Activated CD4-positive, alpha-beta T cell treated with anti-CD3 and anti-CD28 coated beads, Interleukin-2, amount 50 U/mL, for 48 hours (primary cell): ENCODE measurements at places on chromosomes 11 and 22.
A peak's percentile ranks its signal among the peaks of the same experiment; 100 is the strongest.

DNA sequence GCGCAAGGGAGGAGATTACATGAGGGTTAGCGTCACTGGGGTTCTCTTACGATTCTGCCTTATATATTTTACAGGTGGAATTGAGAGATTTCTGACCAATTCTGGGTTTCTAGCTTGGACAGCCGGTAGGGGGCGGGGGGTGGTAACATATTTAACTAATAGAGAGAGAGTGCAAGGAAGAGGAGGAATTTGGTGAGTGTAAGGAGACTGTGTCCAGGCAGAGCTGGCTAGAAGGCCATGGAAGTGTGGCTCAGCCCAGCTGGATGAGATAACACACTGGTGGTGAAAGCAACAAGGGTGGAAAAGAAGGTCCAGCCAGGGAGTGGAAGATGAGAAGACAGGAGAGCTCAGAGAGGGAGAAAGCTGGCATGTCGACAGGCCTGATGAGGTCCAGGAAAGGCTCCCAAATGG lies 56.5 kb downstream of the ST3GAL4 start:
- no peak for DNase-seq

DNA sequence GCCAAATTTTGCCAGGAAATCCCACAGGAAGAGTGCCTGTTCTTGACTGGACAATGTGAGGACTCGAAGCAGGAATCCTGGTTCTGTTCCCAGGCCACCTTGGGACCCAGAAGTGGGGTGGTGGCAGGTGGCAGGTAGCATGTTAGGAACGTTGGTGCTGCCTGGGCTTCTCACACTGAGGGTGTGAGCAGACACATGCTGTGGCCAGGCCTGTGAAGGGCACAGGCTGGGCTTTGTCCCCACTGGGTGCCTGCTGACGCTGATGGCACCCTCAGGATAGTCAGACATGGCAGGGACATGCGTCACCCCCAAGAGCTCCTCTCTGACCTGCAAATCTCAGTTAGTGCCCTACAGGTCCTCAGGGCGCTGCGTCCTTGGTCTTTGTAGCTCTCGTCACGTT lies 21.1 kb upstream of the NECTIN1 start:
- no peak for DNase-seq

DNA sequence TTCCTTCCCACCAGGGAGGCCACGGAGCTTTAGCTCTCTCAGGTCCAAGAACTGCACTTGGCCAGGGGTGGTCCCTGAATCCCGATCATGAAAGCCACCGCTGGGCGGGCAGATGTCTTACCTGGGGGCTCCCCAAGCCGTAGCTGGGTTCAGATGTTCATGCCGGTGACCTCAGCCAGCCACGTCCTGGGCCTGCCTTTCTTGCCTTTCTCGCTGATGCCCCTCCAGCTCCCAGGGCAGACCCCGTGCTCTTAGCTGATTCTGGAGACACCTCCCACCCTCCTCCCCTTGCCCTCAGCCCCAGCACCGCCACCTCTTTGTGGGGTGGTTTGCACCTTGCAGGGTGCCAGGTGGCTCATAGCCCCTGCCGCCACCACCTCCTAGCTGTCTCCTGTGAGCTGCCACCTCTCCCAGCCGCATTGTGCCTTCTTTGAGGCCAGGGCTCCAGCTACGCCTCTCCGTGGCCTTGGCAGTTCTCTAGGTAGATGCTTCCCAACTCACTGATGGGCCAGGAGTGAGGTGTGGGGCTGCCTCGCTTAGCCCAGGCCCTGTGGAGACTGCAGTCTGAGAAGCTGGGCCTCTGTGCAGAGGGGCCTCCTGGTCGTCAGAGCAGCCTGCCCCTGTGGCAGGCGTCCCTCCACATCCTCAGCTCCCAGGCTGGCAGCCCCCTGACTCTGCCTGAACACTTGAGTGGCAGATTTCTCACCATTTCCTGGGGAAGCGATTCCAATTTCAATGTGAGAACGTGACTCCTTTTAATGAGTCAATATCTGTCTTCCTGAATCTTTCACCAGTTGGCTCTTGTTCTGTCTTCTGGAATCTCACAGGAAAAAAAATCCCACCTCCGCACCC lies 97.6 kb upstream of the B3GAT1 start:
- no peak for DNase-seq

- no peak for DNase-seq
These were observed 814.5 kb downstream of the TBC1D22A start for GRCh38 chr22:47576908-47577307.

- DNase-seq = peak; percentile 5
These were observed 1.6 kb downstream of the PHF21B start for GRCh38 chr22:45008186-45008681.

DNA sequence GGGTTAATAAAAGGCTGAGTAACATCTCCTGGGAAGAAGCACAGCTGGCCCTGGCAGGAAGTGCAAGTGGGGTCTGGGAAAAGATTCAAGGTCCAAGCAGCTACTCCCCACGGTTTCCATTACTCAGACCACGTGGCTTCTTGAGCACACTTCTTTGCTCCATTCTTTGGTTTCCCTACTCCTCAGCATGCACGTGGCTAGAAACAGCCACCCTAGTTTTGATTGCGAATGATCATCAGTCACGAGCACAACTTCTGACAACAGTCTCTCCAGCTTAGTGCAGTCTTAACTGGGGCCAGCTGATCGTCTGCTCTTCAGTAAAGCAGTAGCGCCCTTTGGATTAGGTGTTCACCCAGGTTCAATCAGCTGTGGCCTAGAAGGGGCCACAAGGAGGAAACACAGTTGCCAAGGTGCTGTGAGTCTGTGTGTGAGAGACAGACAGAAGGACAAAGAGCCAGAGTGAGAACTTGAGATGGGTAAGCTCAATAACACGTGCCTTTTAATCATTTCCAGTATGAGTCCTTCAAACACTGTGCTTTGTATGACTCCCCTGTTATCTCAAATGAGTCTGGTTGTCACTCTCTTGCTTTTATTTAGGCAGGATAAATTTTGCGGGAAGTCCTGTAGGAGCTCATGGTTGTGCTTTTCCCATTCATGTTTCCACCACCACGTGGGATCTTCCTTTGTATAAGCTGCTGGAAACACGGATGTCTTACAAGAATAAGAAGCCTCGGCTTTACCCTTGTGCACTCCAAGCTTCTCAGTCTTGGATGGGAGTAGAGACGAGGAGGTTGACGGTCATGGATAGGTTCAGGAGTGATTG lies 901 bp upstream of the PARVA start:
- no peak for DNase-seq

- no peak for DNase-seq
These were observed 165.7 kb downstream of the INSC start for GRCh38 chr11:15280393-15280792.

DNA sequence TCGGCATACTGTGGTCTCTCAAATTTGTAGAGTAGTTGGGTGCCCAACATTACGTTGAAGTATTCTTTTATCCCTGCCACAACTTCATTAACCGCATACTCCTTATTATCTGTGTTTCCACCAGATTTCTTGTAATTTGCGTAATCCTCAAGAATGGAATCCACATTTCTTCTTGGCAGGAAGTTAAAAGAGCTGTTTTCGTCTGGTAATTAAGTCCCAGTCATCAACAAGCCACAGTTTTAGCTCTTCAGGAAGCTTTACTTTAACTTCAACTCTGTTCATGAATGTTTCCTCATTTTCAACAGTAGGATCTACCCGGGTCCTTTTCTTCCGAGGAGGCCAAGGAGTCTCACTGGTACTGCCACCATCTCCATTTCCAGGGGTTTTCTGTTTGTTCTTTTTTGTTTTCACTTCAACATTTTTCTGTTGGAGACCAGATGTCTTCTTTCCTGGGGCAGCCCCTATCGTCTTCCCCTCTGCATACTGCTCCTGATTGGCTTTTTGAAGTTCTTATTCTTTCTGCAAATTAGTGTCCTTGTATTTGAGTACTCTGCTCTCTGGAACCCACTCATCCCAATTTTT lies 30.3 kb downstream of the PDE3B start:
- no peak for DNase-seq

DNA sequence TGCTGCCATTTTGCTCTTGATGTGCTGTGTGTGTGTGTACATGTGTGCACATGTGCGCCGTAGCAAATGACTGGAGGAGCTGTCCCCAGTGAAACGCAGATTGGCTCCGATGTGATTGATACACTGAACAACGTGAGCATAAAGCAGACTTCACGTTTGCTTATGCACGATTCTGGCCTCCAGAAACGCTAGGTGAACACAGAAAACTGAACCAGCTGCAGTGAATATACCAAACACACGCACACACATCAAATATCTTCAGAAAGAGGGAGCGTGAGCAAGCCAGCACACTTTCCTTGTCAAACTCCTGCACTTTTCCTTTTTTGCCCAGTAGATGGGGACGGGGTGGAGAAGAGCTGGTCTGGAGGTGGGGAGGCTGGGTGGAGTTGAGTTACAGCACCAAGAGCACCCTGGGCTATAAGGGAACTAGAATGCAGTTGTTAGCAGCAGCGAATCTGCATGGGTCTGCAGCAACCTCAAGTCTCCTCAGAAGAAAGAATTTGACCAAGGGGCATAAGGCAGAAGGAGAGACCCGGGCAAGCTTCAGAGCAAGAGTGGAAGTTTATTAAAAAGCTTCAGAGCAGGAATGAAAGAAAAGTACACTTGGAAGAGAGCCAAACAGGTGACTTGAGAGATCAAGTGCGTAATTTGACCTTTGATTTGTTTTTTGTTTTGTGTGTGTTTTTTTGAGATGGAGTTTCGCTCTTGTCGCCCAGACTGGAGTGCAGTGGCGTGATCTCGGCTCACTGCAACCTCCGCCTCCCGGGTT lies 77.8 kb upstream of the CADM1 start:
- no peak for DNase-seq

DNA sequence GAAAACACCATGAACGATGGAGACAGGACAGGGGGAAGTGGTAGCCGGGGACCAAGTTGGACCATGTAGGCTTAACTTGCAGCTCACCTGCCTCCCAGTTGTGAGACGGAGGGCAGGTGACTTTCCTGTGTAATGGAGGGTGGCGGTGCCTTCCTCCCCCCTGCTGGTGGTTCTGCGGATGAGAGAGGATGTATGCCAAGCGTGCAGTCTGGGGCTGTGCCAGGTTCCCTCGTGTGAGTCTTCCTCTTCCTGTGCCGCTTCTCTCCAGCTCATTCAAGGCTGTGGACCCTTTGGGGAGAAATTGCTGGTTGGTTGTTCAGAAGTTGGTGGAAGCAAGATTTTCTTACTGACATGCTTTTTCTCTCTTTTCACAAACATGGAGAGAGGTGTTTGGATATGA lies 35.1 kb downstream of the MPPED1 start:
- no peak for DNase-seq

- DNase-seq = no peak
These were observed 878.5 kb upstream of the LRRC4C start for GRCh38 chr11:42337786-42338455.

DNA sequence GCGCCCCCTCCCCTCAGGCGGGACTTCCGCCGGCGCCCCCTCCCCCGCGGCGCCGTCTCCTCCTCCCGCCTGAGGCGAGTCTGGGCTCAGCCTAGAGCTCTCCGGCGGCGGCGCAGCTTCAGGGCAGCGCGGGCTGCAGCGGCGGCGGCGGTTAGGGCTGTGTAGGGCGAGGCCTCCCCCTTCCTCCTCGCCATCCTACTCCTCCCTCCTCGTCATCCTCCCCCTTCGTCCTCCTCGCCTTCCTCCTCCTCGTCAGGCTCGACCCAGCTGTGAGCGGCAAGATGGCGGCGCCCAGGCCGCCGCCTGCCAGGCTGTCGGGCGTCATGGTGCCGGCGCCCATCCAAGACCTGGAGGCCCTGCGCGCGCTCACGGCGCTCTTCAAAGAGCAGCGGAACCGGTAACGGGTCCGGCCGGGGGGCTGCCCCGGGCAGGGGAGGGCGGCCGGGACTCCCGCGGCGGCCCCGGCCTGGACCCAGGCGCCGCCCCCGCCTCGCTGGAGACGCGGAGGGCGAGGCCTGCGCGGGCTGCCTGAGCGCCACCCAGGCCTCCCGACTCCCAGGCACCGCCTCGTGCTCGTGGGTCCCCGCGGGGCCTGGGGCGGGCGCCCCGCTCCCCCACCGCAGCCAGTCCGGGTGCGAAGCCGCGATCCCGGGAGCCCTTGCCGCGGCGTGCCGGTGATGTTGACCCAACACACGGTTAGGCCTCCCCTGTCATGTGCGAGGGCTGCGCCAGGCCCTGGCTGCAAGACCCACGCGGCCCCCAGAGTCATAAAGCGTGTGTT lies at the start of gene ATXN10:
Gene ATXN10, plus strand, starts transcription at position 52 of the 781 bp plus-strand sequence. Its CDS starts 230 bp downstream, at position 282.
- peak; percentile 80 for DNase-seq

DNA sequence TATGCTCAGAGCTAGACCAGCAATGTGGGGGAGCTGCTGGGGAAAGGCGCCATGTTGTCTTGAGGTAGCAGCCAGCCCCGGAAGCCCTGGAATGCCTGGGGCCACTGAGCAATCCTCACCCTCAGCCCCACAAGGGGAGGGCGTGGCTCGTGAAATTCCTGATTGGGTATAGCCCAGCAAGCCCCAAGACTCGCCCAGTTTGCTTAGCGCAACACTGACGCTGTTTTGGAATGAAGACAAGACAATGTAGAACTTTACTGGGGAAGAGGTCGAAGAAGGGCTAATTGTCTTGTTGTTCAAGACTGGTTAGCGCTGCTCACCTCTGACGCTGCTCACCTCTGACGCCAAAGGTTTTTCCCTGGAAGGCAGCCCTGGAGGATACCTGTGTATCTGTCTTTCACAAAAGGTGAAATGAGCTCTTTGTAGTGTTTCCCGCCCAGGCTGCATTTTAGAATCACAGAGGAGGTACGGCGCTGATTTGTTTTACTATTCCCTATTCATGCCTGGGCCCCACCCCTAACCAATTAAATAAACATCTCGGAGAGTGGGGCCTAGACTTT lies 47.6 kb downstream of the ST3GAL4 start:
- DNase-seq = no peak

DNA sequence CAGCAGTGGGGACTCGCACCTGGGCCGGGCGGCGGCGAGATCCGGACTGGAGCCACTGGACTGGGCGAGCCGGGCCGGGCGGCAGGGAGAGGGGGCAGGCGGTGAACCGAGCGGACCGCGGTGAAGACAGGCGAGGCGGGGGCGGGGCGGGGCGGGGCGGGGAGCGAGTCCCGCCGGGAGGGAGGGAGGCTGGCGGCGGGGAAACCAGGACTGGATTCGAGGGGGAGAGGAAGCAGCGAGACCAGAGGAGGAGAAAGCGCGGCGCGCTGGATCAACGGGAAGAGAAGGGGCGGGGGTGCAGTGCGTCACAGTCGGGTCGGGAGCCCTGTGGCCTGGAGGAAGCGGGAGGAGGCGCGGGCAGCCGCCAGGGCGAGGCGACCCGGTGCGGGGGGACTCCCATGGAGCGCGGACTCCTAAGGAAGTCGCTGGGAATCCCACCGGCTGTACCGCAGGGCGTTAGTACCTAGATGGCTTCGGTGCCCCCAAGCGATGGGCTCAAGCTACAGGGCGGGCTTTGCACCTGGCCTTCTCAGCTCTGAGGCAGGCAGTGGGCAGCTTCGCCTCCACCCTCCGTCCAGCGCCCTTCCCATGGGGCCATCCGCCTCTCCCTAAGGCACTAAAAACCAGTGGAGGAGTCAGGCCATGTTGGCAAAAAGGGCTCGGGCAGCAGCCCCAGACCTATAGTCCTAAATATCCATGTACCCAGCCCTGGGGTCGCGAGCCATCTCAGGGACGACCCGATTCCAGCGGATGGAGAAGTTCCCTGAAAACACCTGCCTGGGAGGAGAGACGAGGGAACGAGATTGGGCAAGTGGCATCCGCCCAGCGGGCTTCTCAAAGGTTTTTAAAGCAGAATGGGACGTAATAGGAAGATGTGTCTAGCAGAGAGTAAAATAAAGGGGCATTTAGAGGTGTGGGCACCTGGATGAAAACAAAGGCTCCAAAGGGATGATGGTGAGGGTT lies at the start of gene TMEM121B:
Gene TMEM121B, minus strand, starts transcription at position 128 of the 963 bp plus-strand sequence. CDS start 233 bp downstream, outside the sequence.
- peak; percentile 36 for DNase-seq
